NCI-H1417 treated with DMSO at 0.1 percent for 48 hours (cell line): ENCODE measurements at places on chromosomes 16 and 17.

GRCh38 chr16:85879975-85880831, 18.8 kb upstream of the IRF8 start:
- no peak for DNase-seq

DNA sequence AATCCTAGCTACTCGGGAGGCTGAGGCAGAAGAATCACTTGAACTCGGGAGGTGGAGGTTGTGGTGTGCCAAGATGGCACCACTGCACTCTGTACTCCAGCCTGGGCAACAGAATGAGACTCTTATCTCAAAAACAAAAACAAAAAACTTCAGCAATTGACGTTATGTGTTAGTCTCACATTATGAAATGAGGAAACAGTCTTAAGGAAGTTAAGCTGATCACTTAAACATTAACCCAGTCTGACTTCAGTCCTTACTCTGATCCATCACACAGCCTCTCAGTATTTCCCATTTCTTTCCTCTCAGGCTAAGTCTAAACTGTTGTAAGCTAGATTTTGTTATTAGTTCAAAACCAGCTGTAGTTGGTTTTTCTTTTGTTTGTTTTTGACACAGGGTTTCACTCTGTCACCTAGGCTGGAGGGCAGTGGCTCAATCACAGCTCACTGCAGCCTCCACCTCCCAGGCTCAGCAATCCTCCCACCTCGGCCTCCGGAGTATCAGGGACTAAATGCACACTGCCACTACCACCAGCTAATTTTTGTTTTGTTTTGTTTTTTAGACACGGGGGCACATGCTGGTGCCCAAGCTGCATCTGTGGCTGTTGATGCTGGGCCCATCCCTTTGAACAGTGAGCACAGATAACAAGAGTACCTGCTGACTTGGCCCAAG, 6.3 kb downstream of the JPT1 start:
- no peak for DNase-seq

DNA sequence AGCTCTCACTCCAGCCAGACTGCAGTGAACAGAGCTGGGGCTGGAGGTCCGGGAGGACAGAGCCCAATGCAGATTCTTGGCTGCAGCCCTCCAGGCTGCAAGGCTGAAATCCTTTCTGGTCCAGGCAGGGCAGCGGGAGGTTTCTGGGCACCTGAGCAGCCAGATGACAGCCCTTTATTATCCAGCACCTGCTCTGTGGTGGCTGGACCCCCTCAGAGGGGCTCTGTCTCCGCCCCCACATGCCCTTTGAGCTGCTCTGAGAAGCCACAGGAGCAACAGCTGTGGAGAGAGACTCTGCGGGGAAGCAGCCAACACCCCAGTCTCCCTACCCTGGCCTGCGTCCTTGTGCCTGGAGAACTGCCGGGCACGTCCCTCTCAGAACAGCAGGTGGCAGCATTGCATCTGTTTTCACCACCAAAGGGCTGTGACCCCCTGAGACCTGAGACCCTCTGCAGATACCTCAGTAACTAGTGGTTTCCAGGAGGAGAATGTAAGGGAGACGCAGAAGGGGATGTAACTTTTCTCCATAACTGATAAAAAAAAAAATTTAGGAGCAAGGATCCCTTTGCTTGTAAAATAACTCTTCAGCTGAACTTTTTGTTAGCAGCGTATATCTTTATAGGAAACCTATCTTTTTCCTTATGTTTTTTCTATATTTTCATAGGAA, 3.7 kb upstream of the CNP start:
- DNase-seq: no peak

DNA sequence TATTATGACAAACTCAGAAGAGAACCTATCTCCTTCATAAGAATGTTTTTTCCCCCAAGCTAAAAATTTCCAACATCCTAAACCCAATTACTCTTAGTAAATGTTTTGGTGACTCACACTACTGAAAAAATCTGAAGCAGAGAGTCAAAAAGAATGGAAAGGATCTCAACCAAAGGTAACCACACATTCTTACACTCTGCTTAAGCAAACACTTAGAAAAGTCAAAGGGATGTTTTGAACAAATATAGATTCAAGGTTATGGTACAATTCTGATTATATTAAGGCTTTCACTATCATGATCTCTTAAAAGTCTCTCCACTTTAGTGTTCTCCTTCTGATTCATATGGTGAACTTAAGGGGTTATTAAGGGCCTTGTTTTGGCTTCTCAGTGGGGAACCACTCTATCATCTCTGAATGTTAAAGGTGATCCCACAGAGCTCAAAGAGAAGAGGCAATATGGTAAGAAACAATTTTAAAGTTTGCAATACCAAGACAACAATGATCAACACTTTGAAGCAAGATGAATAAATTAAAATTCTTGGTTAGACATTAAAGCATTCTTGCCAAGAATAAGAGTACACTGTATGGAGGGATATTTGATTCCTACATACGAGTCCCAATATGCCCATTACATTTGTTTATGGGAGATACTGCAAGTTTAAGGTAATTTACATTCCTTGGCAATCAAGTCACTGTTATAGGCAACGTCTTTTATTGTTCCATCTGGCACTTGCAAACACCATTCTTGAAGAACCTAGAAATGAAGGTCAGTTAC, 69.2 kb downstream of the CDC27 start:
- DNase-seq: no peak

- no peak for DNase-seq
These were observed 448.6 kb downstream of the SHISA9 start for GRCh38 chr16:13350000-13350399.

DNA sequence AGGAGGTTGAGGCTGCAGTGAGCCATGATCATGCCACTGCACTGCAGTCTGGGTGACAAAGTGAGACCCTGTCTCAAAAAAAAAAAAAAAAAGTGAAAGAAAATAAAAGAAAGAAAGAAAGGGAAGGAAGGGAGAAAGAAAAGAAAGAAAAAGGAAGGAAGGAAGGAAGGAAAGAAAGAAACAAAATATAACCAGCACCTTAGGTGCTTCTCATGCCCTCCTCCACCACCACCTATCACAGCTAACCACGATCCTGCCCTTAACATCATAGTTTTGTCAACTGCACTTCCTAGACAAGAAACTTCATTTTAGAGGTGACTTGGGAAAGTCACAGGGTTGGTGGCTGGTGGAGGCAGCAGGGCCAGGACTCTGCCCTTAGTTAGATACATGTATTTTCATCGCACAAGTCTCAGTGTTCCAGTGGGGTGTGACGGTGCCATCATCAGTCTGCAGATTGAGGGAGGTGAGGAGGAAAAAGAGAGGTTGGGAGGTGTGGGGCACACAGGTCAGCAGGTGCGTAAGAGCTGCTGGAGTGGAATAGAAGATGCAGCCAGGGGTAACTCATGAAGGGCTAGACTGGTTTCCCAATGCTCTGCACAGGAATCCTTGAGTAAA, 10.0 kb downstream of the SUPT4H1 start:
- DNase-seq: no peak
